Stimulated activated CD8-positive, alpha-beta memory T cell treated with anti-CD3 and anti-CD28 coated beads, Interleukin-15, amount 100 ng/mL, for 1 hour (primary cell): ENCODE measurements at places on chromosomes 1 and 21.

- no peak for DNase-seq
Measured at GRCh38 chr1:160755911-160756848, 17.1 kb downstream of the SLAMF7 start.

DNA sequence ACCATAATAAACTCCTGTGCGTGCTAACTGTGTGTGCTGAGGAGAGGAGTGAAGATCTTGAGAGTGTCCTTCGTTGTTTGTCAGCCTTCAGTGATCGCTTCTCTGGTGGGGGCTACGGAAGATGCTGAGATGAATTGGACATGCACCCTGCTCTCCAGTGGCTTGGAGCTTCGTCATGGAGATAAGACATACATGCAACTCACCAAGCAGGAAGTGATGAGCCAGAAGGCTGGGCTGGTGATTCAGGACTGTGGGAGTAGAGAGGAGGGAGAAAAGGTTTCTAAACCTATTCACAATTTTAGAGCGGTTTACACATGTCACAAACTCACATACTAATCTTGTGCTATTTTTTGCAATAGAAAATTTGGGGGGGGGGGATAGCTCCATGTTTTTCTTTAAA is 128.9 kb upstream of the ADAR start:
- no peak for DNase-seq

DNA sequence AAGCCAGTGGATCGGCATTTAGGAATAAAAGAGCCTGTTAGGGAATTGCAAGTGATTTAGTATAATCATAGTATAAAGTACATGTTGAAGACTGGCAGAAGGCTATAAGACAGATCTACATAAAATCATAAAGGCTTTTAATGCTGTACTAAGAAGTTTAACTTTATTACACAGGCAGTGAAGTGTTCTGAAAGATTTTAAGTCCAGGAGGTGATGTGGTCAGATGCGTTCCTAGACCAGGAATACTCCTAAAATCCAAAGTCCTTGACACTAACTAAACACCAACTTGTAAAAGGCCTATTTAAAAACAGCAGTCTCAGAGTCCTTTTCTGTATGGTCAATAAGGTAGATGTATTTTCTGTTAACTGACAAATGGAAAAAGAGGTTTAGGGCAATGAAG is 57.0 kb downstream of the KIFAP3 start:
- DNase-seq = no peak

GRCh38 chr1:228258486-228258885 is 50.6 kb downstream of the OBSCN start:
- DNase-seq = no peak

GRCh38 chr1:210594605-210595004 is 265.9 kb downstream of the HHAT start:
- no peak for DNase-seq

DNA sequence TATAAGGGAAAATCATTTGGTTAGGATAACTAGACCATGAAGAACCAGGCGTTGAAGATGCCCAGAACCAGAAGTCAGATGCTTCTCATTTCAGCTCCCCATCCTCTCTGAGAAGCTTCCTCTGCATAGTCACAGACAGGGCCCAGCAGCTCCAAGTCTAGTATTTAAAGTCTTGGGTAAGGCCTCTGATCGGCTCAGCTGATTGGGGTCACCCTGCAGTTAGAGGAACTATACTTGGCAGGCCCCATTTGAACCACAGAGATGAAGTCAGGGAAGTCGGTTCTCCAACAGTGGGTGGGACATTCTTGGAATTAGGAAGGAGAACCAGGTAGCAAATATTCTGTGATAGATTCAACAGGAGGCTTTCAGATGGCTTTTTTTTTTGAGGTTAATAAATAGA is 48.3 kb downstream of the SLC22A15 start:
- no peak for DNase-seq

- no peak for DNase-seq
Measured at GRCh38 chr1:77139389-77139788, 79.8 kb downstream of the PIGK start.

DNA sequence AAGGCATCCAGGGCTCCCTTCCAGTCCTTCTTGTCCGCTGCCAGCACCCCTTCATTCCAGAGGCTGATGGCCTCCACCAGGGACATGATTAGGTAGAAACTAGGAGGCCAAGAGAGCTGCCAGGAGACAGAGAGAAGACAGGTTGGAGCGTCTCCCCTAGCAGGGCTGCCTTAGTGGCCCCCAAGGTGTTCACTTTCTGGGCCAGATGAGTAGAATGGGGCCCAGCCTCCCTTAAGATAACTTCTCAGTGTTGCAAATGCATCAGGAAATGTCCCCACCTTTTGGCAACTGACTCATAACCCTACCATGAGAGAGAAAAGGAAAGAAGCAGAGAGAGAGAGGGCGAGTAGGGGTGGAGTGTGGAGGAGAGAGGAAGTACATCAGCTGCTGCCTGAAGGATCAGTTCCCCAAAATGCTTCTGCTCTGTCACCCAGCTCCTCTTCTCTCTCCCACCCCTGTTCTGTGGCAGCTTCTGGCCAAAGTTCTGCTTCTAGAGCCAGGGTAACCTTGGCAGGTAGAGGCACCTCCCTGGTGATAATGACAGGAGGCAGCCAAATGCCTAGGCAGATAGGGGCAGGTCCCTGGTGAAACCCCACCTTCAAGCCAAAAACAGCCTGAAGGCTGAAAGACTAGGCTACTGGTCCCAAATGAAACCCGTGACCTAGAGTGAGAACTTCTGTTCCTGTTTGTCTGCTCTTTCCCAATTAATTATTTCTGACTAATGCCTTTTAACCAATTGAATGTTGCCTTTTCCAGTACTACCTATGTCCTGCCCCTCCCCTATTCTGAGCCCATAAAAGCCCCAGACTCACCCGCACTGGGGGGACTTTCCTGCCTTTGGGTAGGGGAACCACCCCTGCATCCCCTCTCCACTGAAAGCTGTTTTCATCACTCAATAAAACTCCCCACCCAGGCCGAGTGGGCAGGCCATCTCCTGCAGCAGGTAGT is at the start of gene NCF2:
NCF2 (minus strand) TSS at position 216 of the 948 bp plus-strand sequence; CDS start at position 86, 130 bp downstream.
- no peak for DNase-seq

- DNase-seq = no peak
Measured at GRCh38 chr1:201015551-201016091, 7.9 kb downstream of the KIF21B start.
